ENCODE measurements at places on chromosomes 7 and 10. TPM values are rescaled to one million over a fixed set of nuclear protein-coding genes. Genes with fewer than 3 reads are reported as not detected.

DNA sequence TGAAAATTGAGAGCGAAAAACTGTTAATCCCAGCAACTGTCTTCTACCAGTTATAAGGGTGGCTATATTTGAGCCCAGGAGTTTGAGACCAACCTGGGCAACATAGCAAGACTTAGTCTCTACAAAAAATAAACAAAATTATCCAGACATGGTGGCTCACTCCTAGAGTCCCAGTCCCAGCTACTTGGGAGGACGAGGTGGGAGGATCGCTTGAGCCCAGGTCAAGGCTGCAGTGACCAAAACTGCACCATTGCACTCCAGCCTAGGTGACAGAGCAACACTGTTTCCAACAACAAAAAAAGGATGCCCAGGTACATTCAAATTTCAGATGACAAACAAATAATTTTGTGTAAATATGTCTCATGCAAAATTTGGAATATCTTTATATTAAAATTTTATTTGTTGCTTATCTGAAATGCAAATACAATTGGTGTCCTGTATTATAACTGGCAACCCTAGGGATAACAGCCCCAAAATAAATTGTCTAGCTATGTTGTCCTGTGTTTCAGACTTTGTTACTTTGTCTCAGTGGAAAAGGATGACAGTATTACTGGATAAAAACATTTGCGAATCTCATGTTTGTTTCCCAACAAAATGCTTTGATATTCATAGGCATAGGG is 26.7 kb downstream of the FAM171A1 start:
- DNase-seq, result no peak

Gene DYDC2
- polyA plus RNA-seq, result 1.6 TPM

Gene HOXA4
- polyA plus RNA-seq, result 23.8 TPM

DNA sequence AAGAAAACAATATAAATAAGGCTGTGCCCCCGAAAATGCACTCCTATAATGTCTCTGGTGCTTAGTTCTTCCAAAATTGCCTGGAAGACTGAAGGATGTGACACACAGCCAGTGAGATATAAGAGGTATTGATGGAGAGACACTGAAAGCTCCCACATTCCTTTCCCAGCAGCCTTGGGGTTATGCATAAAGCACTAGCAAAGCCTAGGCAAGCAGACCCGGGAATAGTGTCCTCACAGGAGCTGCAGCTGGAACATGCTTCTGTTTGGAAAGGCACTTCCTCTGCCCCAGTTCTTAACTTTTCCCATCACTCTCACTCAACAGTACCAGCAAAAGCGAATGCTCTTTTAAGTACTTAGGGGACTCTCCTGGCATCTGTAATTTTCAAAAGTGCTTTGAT is 178.0 kb downstream of the AMPH start:
- peak; percentile 5 for DNase-seq

DNA sequence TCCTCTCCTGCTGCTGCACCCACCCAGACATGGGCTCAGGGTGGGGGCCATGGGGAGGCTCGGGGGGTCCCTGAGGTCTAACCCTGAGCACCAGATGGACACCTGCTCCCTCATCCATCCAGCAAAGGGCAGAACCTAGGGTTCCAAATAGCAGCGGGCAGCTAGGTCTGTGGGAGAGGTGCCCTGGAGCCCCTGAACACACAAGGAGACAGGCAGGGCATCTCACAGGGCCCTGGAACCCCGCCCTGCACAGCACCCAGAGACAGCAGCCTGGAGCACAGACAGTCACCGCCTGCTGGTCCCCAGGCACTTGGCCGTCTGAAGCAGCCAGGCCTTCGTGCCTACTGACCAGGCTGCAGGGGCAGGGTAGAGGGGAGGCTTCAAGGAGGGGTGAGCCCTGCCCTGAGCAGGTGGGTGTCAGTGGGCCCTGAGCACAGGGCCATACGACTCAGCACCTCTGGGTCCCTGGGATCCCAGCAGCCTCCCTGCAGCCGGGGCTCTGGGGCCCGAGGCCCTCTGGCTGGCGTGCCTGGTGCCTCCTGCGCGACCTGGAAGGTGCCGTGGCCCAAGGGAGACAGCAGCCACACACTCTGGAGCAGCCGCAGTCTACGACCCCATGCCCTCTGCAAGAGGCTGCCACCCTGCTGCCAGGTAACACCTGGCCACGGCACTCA is 38.3 kb downstream of the GET4 start:
- DNase-seq, result no peak

Gene SPDYE2
- polyA plus RNA-seq, result 5.6 TPM

Data from renal cortex interstitium (tissue), 15 donors.